ENCODE measurements at places on chromosomes 5 and 9.

- no peak for DNase-seq
Observed at GRCh38 chr9:1554081-1555035, 460.8 kb upstream of the SMARCA2 start.

DNA sequence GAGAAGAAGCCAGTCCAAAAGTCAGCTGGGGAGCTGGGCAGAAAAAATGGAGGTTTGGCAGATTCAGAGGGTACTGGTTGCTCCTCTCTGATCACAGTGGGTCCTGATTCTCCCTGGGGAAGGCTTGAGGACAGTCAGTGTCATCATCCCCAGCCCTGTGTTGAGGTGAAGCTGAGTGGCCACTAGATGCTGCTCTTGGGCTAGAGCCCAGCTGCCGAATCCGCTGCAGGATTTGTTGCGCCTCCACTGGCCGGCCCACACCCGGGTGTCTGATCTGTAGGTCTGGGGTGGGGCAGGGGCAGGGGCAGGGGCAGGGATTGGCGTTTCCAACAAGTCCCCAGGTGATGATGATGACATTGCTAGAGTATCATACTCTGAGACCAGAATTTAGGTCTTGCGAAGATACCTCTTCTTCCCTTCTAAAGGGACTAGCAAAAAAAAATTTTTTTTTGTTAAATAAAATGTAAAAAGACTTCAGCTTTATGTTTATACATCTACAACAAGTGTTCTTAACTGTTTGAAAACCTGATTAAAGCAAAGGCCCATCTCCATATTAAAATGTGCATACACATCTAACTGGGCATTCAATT, 106.8 kb downstream of the PDE6A start:
- DNase-seq = no peak

GRCh38 chr5:72107131-72107900, at the start of gene MAP1B:
TSS of gene MAP1B (plus strand) at chr5:72107475. CDS start at chr5:72107532, 57 bp downstream.
- DNase-seq = no peak

- no peak for DNase-seq
Observed at GRCh38 chr9:87119328-87119881, 172.1 kb upstream of the GAS1 start.

DNA sequence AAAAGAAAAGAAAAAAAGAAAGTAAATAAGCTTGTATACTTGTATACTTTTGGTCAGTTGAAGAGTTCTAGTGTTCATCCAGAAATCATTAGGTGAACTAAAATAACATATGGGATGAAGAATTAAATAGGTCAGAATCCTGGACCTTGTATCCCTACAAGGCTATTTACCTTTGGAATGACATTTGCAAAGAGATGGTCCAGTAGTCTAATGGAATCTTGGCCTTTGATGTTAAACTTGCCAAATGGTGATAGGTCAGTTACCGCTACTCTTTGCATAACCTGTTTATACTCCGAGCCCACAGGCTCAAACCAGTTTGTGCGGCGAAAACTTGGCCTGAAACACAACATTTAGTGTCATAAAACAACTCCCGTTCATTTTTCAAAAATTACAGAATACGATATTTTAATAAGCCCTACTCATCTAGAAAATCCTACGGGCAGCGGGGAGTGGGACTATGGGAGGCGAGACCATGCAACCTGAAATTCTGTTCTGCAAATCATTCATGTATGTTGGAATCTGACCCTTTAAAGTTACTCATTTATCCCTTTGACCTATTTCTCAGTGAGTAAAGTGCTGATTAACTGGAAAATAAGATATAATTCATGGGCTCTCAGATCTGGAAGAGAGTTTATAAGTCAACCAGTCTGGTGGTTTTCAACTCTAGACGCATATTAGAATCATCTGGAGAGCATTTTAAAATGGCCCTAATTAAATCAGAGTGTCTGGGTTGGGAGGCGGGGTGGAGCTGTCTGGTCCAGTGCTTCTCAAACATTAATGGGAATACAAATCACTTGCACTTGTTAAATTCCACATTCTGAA, 38.6 kb downstream of the DMGDH start:
- no peak for DNase-seq

All from stimulated activated CD8-positive, alpha-beta memory T cell treated with anti-CD3 and anti-CD28 coated beads, Interleukin-4, amount 100 ng/mL, for 24 hours (primary cell).